Lung microvascular endothelial cell (primary cell): ENCODE measurements at places on chromosomes 6 and 20.
A peak's percentile ranks its signal among the peaks of the same experiment; 100 is the strongest.

DNA sequence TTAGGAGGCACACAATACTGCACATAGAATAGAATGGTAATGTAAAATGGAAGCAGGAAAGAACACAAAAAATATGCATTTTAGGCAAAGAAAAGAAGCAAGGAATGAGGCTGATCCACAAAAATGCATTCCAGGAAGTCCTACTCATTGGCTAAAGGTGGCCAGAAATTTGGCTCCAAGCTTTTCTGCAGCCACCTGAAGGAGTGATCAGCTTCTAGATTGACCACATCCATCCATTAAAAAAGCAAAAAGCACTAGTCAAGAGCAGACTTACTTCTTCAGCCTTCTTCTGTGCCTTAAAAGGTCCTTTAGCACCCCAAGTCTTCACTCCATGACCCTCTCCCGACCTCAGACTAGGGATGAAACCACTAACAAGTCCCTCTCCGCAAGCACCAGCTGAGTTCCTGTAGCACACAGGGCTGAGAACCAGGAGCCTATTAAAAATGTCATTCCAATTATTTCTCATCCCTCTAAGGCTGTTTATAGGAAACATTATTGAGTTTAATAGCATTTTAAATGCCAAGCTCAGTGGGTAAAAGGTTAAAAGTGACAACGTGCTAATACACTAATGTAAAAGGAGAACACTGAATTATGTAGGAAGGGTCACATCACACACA, 36.5 kb downstream of the TRAM2 start:
- DNase-seq = no peak

DNA sequence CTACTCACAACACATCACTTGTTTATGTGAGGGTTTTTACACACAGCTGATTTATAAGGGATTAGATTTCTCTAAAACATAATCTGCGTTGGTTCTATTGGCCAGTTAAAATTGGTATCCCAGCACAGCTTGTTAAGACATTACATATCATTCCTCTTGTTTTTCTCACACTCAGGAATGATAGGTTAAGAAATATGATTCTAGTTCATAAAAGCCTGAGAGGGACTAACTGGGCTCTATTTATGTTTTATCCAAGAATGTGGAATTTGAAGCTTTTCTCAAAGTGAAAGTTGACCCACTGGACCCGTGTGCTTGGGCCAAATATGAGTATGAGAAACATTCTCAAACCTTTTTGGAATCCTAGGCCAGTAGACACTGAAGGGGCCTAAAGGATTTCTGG, 117.3 kb downstream of the TMEM170B start:
- no peak for DNase-seq

DNA sequence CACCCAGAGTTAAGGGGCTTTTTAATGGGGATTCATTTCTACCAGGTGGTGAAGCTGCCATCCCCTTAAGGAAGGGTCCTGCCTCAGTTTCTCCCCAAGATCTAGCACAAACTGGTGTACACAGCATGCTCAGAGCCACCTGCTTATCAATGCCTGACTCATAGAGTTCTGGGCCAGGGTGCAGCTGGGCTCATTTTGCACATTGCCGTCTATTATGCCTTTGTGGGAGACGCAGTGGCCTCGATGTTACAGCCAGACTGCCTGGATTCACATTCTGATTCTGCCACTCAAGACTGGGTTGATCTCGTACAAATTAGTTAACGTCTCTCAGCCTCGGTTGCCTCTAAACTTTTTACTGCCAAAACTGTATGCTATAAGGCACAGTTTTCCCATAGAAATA, 365.7 kb downstream of the ZFAND3 start:
- DNase-seq = no peak

GRCh38 chr20:22307409-22307808, 277.0 kb downstream of the FOXA2 start:
- no peak for DNase-seq

DNA sequence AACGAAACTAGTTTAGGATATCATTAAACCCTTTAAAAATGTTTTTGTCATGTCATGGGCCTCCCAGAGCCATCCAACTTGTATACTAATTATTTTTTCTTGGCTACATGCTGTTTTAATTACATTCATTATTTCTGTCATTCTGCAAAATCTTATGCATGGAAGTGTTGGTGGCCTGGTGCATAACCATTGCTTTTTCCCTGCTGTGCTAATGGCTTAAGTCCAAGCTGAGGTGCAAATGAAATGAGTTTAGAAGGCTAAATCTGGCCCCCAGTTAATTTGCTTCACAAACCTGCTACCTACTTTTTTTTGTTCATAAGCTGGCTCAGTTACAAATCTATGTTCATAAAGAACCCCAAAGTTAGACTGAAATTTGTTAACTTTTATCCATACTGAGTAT, 1249.9 kb downstream of the EPHA7 start:
- DNase-seq = no peak

- peak; percentile 82 for DNase-seq
Observed at GRCh38 chr6:44059359-44060346, 67.6 kb downstream of the MRPL14 start.
